ENCODE measurements at places on chromosomes 11 and 22.

GRCh38 chr11:60875366-60876167 lies 8.2 kb downstream of the ZP1 start:
- no peak for DNase-seq

DNA sequence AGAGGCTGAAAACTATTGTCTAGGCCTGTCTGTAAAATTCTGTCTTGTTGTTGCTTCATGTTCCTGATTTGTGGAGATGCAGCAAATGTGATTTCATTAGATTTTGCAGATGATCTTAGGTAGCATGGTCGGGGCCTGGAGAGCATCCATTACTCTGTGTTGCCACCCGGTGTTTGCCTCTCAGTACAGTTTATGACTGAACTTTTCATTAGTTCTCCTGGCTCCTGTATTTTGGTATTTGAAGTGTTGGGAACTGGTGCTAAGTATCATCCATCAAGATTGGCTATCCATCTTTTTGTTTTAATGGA lies 7.7 kb downstream of the YWHAH start:
- no peak for DNase-seq

DNA sequence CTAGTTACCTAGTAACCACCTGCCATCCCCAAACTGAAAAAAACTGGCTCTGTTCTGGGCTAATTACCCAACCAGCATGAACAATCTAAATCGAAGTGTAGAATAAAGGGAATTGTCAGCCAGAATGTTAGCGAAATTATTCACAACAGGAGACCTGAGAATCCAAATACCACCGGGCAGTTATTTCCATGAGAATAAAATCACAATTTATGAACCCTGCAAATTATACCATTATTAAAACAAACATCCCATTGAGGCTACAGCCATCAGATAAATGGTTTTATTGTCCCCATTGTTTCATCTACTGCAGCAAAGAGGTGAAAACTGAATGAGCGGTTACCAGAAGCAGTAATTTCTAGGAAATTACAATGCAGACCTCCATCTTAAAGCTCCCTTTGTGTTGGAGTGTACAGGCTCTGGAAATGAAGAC lies 21.7 kb downstream of the FAM168A start:
- DNase-seq = no peak

DNA sequence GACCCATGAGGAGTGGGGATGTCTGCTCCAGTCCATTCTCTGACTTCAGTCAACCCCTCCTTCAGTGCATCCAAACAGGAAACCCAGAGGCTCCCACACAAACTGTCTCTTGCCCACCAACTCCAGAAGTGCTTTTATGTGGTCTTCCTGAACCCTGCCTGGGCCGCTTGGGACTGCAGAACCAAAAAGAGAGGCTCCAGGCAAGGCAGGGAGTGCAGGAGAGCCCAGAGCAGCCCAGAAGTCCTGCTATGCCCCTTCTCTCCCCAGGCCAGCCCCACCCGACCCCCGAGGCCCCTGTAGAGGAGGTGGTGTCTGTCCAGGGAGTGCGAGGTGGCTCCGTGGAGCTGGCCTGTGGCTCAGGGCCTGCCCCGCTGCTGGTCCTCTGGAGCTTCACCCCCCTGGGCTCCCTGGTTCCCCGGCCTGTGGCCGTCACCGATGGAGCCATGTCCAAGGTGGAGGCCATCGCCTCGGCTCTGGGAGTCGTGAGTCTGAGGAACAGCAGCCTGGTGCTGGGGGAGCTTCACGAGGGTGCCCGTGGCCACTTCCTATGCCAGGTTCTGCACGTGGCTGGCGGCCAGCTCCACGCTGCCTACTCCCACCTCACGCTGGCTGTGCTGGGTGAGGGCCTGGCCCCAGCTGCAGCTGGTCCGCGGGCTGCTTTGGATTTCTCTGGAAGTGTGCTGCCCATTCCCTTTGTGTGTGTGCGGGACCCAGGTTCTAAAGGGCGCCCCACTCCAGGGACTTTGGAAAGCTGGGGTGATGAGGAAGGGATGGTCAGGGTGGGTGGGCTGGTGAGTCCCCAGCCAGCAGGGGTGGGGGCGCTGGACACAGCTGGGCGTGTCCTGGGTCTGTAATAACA lies 1.8 kb downstream of the VSIG10L2 start:
- no peak for DNase-seq

- DNase-seq = no peak
Measured at GRCh38 chr11:131739243-131739882, 368.9 kb downstream of the NTM start.

- DNase-seq = no peak
Measured at GRCh38 chr11:119329320-119329719, 5.0 kb upstream of the RNF26 start.

GRCh38 chr11:118530683-118531596 lies at the start of gene TMEM25:
TSS of gene TMEM25 (plus strand) at chr11:118531192. CDS start at chr11:118531802, 610 bp downstream.
- peak; percentile 67 for DNase-seq

DNA sequence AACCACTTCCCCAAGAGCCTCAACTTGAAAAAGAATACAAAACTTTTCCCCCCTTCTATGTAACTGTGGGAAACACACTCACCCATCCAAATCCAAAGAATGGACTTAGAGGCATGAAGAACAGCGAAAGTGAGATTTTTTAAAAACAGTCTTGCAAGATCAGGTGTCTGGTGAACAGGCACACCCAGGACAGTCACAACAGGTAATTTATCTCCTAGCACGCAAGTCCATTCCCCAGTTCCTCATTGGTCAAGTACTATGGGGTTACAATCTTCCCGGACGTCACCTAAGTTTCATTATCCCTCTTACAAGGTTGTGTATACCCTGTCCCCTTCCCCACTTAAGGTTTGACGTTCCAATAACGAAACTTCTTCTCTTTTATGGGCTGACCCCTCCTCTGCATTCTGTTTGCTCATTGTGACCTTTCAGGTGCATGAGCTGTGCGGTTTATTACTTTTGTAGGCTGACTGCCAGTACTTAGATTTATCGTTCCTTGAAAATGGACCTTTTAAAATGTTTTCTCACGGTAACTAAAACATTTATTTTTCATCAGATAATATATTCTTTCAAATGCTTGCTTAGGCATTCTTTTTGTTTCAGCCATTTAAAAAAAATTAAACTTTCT lies 1401.9 kb downstream of the FAM181B start:
- DNase-seq = no peak

DNA sequence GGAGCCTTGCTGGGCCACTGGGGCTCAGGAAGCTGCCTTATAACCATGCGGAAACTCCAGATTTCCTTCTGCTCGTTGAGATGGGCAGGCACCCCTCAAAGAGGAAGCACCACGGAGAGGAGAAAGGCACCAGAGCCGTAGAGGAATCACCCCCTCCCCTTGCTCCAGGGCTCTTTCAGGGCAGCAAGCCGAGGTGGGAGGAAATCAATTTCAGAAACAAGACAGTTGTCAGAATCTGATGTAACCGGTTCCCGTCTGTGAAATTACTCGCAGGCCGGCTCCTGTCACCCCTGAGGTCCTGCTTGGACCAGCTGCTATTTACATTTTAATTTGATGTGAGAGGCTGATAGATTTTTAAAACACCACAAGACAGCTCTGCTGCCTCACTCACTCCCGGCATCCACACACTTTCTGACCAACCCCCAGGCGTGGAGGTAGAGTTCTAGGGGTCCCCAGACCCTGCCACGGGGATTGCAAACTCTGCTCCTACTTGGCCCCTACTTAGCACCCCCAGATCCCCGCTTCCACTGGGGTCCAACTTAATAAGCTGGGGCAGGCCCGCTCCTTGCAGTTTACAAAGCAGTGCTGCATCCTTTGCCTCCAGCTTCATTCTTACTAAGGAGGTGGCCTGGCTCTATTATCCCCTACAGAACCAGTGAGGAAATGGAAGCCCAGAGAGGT lies 162.5 kb downstream of the CEP164 start:
- DNase-seq = no peak

DNA sequence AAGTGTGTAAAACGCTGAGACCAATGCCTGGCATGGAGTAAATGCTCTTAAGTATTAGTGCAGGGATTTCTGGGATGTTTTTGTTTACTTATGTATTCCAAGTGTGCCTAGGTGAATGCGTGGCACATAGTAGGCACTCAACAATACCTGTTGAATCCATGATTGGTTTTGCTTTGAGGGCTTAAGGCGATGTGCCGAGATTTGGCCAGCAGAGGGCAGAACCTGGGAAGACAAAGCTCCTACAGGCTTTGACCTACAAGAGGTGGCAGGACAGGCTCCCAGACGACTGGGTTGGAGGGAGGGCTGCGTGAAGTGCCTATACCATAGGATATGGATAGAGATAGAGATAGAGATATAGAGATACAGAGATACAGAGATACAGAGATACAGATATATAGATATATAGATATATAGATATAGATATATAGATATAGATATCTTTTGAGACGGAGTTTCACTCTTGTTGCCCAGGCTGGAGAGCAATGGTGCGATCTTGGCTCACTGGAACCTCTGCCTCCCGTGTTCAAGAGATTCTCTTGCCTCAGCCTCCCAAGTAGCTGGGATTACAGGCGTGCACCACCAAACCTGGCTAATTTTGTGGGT lies 13.9 kb downstream of the KCNE3 start:
- DNase-seq = no peak

GRCh38 chr22:29531419-29531818 lies 22.1 kb downstream of the THOC5 start:
- no peak for DNase-seq

- DNase-seq = peak; percentile 43
Measured at GRCh38 chr11:119791701-119792151, 62.7 kb upstream of the NECTIN1 start.

DNA sequence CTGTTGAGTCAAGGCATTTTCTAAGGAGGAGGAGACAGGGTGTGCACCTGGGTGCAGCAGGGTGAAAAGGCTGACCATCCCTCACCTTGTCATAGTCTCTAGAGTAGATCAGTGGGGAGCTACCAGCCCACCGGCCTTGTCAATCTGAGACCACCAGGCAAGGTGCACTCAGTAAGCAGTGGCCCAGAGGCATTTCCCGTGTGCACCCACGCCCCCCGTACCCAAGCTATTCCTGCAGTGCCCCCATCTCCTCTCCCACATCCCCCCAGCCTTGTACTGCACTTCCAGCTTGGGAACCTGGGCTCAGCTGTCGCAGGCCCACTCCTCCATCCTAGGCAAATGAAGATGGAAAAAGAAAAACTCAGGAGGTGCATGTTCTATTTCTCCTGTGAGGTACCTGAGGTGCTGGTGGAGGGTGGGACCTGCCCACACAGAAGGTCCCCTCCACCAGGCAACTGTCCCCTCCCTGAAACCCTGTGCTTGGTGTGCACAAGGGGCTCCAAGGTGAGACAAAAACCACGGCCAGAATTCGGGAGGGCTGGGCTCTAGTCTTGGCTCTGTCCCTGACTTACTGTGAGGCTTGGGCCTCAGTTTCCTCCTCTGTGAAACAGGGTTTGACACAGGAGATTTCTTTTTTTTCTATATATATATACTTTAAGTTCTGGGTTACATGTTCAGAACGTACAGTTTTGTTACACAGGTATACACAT lies 8.4 kb downstream of the P2RY2 start:
- no peak for DNase-seq

DNA sequence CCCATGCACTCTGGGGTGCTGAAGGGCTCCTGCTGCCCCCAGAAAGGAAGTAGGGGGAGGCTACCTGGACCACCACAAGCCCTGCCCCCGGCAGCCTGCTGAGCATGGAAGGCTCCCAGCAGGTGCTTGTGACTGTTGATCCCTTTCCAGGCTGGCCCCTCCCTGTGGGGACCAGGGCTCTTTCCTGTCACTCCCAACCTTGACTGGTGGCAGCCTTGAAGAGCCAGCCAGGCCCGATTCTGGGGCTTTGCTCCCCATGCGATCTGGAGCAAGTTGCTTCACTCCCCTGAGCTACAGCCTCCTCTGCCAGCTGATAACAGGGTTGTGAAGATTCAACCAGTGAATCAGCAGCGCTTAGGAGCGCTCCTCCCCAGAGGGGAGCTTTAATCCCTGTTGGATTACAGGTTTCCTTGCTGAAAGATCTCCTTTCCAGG lies 4.6 kb upstream of the CST6 start:
- no peak for DNase-seq

GRCh38 chr11:10641177-10641911 lies 52.2 kb downstream of the IRAG1 start:
- DNase-seq = no peak

DNA sequence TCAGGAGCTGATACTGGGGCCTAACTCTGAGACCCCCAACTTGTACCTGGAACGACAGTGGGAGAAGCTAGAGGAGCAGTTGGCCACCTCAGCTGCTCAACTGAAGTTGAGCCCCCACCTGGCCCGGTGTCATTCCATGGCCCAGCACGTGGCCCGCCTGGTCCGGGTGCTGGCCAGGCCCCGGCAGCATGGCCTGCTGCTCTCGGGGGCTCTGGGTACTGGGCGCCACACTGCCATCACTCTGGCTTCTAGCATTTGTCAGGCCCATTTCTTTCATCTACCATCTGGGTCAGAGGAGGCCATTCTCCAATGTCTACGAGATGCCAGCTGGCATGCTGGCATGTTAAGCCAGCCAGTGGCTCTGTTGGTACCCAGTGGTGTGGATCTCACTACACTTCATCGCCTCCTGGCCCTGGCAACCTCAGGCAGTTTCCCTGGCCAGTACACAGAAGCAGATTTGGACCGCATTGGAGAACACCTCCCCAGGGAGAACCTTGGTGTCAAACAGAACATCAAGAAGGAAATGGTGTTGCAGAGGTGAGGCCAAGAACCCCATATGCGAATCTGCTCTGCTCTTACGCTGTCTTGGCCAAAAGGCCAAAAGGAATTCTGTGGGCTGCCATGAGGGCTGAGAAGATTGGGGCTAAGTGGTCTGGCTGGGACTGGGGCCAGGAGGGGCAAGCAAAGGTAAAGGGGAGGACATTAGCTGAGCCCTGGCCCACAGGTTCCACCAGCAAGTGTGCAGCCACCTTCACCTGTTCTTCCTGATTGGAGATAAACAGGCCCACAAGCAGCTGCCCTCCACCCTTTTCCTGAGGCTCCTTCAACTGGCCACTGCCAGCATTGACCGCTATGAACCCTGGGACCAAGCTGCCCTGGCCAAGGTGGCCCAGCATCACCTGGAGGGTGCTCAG lies 45.4 kb downstream of the RRP8 start:
- DNase-seq = no peak

GRCh38 chr11:36441610-36442208 lies 68.4 kb downstream of the TRAF6 start:
- no peak for DNase-seq

DNA sequence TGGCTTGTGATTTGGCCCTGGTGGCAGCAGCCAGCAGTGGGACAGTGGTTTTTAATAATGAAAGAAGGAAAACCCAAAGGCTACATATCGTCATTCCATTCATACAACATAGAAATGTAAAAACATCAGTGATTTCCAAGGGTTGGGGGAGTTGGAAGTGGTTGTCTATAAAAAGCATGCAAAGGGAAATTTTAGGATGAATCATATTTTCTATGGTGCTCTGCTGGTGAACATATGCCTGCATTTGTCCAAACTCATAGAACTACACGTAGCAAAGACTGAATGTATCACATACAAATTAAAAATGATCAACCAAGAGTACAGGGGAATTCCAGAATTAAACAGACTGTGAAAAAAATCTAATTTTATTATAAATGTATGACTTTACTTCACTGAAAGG lies 11.1 kb downstream of the OR5B3 start:
- DNase-seq = no peak
